Fibroblast of skin of scalp (primary cell): ENCODE measurements at places on chromosomes 1 and 21.
A peak's percentile ranks its signal among the peaks of the same experiment; 100 is the strongest.

GRCh38 chr1:246788895-246789338 lies 64.7 kb downstream of the SCCPDH start:
- peak; percentile 30 for DNase-seq

GRCh38 chr21:17081193-17081592 lies 431.6 kb upstream of the CXADR start:
- no peak for DNase-seq

- no peak for DNase-seq
These were observed 365.9 kb downstream of the PTPRU start for GRCh38 chr1:29602203-29602602.

DNA sequence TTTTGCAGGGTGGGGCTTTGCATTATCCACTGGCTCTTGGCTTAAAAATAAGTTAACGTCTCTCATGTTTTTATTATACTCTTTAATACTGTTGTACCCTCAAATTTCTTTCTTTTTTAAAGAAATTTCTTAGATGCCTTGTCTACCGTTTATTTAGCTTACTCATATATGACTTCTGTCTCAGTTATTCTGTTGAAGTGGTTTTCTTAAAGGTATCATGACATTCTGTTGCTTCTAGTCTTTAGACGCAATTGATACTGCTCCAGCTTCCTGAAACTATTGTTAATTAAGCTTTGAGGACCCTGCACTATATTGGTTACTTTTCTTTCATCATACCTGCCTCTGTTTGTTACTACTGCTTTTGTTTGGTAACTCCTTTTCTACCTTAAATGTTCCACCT lies 11.7 kb downstream of the PKN2 start:
- no peak for DNase-seq

DNA sequence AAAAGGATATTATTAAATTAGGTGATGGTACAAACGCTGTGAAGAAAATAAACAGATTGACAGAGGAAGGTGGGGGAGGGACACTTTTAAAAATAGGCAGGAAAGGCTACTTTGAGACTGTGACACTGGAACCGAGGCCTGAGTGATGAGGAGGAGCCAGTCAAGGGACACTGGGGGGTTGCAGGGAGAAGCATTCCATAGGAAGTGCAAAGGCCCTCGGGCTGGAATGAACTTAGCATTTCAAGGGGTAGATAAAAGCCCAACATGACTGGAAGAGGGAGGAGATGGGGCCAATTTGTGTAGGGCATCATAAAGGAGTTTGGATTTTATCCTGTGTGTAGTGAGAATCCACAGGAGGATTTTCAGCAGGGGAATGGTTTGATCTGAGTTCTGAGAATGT lies 15.9 kb downstream of the C1orf94 start:
- DNase-seq: no peak

- no peak for DNase-seq
These were observed 90.7 kb upstream of the IFFO2 start for GRCh38 chr1:19046972-19047731.
